ENCODE measurements at places on chromosomes 1 and 21. TPM values are rescaled to one million over a fixed set of nuclear protein-coding genes. Genes with fewer than 3 reads are reported as not detected.

Gene LRRC8D
- polyA plus RNA-seq = 32.0 TPM

Gene PTPRC
- 1,080 TPM for polyA plus RNA-seq

DNA sequence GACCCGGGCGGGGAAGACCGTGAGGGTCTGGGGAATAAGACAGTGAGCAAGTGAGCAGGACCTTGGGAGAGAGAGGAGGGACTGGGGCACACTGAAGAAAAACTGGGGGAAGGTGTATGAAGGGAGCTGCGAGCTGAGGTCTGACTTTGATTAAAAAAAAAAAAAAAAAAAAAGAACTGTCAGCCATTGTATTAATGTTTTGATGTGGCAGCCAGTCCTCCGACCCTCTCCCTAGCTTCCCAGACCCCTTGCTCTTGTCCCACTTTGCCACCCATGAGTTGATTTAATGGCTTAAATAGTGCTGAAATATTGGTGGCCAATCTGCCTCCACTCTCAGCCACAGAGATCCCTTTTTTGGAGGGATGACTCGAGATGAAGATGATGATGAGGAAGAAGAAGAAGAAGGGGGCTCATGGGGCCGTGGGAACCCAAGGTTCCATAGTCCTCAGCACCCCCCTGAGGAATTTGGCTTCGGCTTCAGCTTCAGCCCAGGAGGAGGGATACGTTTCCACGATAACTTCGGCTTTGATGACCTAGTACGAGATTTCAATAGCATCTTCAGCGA, 652 bp downstream of the HAX1 start:
- DNase-seq = no peak

DNA sequence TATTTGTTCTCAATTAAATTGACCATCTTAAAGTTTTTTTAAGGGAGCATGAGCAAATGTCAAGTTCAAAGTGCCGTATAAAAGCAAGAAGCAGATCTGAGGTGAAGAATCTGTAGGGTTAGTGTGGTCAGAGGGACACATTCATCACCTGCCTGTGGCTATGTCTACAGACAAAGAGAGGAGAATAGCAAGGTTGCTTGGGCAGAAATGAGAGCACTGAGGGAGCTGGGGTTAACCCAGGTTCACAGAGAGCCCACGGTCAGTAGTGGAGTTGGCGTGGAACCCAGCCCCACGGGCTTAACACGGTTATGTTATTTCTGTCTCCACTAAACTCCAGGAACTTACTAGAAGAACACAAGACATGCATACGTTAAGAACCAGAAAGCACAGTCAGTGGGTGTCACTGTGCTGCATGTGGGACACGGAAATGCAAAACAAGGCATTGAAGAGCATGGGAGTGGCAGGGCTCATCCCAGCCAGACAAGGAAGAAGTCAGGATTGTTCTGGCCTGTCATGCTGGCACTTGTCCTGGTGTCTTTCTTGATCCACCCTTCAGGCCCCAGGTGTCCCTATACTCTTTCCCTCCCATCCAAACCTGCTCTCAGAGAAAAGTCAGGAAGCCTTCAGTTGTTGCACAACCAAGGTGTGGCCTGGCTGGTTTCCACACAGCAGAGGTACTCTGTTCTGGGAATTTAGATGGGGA, 95.5 kb upstream of the IVNS1ABP start:
- DNase-seq = peak; percentile 58

GRCh38 chr1:9822897-9823692, 670 bp downstream of the CLSTN1 start:
- peak; percentile 19 for DNase-seq

DNA sequence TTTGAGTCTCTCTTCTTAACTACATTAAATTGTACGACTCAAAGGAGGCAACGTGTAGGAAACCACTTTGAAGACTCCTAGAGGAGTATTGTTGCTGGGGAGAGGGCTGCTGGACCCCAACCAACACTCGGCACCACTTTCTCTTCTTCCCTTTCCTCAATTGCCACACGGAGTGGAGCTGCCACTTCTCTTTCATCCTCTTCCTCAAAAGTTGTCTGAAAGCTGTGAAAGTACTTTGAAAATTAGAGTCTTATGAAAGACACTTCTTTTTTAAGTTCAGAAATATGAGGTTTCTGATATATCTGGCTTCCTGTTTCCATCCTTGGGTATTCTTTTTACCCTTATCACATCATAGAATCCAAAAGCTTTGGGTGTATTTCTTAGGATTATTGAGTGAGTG, 59.5 kb downstream of the MRPS6 start:
- no peak for DNase-seq

Data from immature natural killer cell (primary cell).